ENCODE measurements at places on chromosomes 2 and 18.

GRCh38 chr2:99862566-99862965 lies 279.8 kb downstream of the AFF3 start:
- no peak for DNase-seq

DNA sequence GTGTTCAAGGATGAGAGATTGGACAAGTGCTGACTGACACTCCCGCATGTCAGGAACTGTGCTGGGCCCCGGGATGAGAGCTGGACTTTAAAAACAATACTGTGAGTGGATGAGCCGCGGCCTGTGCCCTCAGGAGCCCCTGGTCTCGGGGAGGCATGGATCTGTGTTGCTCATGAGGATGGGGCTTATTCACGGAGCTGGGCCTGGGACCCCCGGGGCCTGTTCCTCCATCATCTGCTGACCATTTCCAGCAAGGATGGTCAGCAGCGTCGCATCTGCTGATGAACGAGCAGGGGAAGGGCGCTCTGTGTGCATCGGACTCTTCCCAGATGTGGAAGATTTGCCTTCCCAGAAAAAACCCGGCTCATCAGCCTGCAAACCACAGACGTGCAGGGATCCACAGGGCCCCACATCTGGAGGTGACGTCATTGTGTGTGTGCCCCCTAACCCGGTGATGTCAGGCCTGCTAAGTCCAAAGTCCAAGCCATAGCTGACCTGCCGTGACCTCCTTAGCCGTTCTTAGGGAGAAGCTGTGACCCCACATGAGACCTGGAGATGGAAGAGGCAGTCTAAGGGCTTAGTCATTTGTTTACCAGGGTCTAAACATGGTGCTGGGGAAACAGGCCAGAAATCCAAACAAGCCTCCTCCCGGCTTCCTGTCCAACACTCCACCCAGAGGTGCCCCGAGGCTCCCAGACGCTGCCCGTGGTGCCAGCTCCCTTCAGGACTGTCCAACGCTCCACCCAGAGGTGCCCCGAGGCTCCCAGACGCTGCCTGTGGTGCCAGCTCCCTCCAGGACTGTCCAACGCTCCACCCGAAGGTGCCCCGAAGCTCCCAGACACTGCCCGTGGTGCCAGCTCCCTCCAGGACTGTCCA lies 143.9 kb downstream of the PXDN start:
- no peak for DNase-seq

GRCh38 chr2:15984368-15985255 lies 44.3 kb downstream of the MYCN start:
- DNase-seq = no peak

DNA sequence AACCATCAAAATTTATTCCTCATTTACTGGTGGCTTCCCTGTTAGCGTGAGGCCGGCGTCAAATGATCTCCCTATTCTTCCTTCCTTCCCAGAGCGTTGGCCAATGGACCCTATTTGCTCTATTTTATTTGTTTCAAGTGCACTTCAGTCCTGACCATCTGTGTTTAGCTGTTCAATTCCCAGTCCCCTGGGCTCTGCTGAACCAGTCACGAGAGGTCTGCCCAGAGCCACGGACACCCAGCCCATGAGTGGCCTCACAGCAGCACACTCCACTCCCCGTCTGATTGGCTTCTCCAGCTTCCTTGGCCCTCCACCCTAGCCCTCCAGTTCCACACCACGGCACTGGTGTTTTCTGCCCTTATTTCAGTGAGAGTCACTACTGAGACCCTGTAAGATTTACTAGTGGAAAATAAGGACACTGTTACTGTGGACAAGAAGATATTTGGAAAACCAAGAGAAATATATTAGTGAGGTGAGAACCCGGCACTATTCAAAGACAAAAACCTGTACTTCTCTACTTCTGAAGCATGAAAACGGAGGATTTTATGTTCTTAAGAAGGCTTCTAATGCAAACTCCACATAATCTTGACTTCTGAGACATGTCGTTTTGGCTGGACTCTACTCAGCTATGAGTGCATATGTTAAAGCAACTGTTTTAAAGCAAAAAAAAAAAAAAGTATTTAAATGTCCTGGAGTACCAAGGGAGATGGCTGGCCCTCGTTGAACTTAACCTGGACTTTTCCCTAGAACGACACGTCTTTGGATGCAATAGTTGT lies 86.6 kb downstream of the COL6A3 start:
- no peak for DNase-seq

DNA sequence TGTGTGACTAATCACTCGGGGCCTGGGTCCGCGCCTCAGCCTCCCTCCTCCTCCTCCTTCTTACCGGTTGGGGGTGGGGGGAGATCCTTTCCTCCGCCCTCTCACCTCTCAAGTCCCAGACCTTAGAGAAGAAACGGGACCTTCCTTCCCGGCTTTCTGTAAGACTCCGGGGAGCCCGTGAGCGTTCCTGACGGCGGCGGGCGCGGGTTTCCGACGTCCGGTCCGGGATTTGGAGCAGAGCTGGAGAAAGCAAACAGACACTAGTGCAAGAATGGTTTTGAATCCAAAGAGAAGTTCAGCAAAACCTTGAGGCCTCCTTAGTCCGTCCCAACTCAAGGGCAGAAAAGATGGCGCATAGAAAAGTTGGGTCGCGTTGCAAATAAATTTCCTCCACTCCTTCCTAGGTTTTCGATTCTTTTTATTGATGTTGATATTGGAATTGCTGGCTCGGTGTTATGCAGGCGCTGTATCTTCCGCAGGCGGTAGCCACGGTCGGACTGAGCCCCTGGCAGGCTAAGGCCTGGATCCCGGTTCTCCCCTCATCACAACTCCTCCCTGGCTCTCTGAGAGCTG lies 2.0 kb downstream of the DLX1 start:
- no peak for DNase-seq

DNA sequence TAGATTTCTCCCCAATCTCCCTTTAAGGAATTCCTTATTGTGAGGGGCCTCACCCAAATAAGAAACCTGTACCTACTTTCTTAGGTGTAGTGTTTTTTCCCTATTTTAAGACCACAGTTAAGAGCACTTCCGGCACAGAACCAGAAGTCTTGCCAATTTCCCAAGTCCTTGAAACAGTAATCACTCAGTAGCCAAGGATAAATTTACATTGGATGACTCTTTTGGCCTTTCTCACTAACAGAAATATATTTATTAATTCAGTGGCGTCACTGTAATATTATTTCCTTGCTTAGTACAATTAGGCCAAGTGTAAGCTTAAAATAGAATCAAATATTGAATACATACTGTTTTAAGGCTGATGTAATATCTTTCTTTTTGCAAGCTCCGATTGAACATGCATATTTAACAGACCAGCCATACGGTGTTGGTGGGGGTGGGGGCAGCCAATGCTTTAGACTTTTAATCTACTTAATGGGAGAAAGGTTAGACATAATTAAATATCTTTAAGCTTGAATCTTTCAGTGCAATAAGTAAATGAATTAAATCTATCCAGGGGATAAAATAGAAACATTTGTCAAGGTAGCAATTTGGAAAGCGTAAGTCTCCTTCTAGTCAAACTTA lies 50.8 kb upstream of the ITGA6 start:
- no peak for DNase-seq

DNA sequence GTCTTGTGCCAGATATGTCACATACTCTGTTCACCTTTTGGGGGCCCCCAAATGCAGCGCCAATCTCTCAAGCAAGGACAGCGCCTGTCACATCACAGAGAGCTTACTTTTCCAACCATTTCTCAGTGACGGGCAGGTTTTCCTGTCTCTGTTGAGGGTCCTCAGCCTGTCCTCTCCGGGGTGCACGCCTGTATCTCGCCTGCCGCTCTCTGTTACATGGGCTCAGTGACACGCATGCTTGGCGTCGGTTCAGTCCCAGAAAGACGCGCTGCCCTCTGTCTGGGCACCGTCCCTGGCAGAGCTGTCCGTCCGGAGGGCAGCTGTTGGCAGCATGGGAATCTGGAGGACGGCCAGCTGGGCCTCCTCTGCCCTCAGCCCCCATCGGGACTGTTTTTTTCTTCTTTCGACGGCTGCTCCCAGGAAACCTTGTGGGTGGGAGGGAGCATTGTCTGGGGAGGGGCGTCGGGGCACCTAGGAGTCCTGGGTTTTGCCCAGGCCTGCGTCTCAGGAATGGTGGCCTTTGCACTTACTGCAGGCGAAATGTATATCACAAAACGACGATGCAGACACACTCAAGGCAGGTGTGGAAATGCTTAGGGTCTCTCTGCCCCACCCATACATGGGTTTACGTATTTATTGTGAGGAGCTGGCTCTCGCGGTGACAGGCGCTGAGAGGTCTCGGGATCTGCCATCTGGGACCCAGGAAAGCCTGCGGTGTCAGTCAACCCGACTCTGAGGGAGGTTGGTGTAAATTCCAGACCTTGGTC lies 30.9 kb downstream of the RTP5 start:
- no peak for DNase-seq

DNA sequence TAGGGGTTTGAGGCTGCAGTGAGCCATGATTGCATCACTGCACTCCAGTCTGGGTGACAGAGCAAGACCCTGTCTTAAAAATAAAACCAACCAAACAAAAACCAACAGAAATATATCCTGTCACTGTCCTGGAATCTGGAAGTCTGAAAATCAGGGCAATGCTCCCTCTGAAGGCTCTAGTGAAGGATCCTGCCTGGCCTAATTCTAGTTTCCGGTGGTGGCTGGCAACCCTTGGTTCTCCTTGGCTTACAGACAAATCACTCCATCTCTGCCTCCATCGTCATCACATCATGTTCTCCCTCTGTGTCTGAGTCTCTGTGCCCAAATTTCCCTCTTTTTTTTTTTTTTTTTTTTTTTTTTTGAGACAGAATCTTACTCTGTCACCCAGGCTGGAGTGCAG lies 15.9 kb upstream of the VPS4B start:
- no peak for DNase-seq

Data from foreskin keratinocyte (primary cell).